ENCODE measurements at places on chromosomes 12 and 14.

- no peak for DNase-seq
Measured at GRCh38 chr14:84894254-84894653, 635.7 kb upstream of the FLRT2 start.

- no peak for DNase-seq
Measured at GRCh38 chr14:99734406-99735051, 50.4 kb downstream of the CYP46A1 start.

GRCh38 chr12:105083551-105084105 is 630 bp downstream of the ALDH1L2 start:
- DNase-seq = peak; percentile 50

DNA sequence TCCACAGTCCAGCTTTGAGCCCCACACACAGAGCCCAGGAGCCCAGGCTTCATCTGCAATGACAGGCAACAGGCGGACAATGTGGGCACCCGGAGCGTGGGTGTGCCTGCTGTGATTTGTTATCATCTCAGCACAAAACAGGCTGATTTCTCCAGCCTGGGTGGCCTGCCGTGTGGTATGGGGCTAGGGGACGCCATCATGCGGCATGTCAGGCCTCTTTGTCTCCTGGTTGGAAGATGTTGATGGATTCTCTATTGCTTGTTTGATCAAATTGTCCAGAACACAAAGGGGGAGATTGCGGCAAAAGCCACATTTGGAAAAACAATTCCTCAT is 147.1 kb downstream of the KIF26A start:
- no peak for DNase-seq

DNA sequence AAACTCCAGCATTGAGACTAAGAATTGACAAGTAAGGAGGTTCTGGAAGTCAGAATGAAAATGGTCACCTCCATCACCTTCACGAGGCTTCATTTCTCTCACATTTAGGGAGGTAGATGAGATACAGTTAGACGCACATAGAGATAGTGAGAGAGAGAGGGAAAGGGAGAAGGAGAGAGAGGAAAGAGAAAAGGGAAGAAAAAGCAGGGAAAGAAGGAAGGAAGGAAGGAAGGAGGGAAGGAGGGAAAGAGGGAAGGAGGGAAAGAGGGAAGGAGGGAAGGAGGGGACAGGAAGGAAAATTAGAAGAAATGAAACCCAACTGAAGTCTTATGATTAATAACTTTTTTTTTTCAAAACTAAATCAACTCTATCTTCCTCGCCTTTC is 10.7 kb upstream of the FOXG1 start:
- DNase-seq = no peak

DNA sequence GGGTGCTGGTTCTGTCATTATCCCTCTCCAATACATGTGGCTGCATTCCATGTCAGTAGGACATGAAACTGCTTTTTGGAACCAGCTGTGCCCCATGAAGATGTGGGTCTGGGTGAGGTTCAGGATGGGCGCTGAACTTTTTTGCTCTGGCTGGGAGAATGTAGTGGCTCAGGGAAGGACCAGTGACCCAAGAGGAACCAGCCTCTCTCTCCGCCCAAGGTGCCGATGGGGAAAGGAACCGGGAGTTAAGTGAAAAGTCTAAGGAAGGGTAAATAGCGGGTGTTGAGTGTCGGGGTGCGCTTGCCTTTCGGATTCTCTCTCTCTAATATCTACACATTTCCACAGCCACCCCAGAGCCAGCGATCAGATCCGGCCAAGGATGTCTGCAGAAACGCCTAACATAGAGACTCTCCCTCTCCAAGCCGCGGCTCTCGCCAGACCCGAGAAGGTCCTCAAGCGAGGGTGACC is 7.8 kb downstream of the ARHGEF25 start:
- DNase-seq = no peak

DNA sequence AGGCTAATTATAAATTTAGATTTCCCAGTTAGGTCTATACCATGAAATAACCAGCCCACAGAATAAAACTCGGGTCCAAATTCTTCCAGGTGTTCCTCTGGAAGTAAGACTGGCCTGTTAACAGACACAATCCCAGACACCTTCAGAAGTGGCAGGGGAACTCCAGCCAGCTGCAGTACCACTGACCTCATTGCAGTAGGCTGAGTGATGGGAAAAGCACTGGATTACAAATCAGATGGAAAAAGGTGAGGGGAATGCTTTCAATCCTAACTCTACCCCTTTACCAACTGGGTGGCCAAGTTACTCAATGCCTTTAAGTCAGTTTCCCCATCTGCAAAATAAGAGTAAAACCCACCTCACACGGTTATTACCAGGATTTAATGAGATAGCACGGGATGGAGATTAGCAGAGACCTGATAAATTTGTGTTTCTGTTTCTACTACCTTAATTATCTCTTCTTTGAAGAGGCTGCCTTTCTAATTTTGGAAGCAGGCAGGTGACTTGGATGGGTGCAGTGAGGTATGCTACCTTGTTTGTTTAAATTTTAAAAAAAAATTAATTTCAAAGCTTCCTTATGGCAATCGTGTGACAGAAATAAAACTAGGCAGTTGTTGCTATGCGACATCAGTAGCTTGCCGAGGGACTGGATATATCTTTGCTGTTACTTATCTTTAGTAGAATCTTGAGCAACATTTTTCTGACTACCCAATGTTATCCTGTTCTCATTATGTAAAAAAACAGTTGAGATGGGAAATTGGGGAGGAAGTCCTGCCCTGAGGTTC is 167.3 kb upstream of the GRIN2B start:
- DNase-seq = no peak

- DNase-seq = no peak
Measured at GRCh38 chr12:124795081-124795948, 68.3 kb downstream of the SCARB1 start.

- DNase-seq = peak; percentile 88
Measured at GRCh38 chr12:66087365-66087943, 43.1 kb downstream of the LLPH start.

GRCh38 chr14:74952697-74953484 is 2.5 kb downstream of the PGF start:
- no peak for DNase-seq

DNA sequence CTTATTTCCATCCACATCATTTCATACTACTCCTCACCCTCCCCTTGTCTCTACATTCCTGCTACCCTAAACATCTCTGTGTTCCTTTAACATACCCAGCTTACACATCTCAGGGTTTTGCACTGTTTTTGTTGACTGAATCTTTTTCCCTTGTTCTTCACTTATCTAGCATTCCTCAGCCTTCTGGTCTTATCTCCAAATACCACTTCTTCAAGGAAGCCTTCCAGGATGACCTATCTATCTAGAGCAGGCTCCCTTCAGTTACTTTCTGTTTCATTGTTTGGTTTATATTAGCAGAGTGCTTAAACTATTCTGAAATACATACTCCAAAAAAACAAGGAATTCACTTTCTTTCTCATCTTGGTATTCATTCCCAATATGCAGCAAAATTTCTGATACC is 353.1 kb downstream of the NAV3 start:
- DNase-seq = no peak

DNA sequence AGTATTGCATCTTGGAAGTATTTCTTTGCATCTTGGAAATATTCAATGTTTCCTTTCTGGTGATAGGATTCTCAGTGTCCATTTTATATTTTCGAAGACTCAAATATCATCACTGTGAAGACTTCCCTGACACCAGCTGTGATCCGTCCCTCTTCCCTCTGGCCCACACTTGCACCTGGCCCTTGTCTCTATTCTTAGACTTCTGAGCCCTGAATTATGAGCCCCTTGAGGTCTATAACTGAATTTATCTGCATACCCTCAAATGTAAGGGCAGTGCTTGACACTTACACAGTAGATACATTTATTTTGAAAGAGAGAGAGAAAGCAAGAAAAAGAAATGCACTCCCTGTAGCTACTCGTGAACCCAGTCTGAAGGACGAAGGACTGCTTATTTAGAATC is 376.7 kb downstream of the ZFP36L1 start:
- DNase-seq = no peak

DNA sequence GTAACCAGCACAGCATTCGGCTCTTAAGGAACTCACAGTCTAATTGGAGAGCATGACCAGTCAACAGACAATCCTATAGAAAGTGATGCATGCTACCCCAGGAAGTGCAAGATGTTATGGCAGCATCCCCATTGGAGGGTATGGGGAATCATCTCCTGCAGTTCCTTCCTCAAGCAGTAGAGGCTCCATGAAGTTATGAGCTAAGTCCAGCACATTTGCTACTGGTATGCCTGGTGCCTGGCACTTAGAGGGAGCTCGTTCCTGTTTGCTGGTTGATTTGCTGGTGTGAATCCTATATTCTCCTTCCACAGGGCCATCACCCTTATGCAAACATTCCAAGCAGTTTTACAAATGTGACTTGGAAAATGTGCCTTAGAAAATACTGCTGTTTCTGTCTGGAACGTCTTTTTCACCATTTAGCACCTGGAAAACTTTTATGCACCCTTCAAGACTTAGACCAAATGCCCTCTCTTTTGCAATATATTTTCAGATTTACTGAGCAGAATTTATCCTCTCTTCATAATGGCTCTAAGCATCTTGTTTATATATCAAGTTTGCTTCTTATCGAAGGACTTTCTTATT is 136.1 kb upstream of the WSCD2 start:
- peak; percentile 62 for DNase-seq

DNA sequence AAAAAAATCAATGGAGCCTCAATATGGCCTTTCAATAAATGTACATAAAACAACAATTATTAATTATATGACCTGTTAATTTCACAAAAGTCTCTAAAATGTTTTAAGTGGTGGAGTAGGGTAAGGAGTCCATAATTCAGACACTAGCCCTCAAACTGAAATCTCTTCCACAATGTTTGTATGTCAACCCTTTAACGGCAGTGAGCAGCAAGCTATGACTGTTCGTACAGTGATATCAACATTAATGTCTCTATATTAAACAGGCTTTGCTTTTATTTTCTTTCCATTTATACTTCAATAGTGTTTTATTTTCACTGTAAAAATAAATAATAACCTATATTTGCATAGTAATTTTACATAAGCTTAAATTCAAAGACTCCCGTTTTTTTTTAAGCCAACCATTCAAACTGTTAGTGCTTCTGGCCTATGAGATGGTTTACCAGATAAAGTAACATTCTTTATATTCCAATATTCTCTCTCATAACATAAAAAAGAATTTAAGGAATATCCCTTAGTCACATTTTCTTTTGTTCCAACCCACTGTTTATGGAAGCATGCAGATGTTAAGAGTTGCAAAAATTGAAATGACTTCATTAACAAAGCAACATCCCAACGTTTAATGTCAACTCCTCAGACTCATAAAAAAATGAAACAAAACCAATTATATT is 2.3 kb downstream of the CDK17 start:
- DNase-seq = no peak

- no peak for DNase-seq
Measured at GRCh38 chr12:1881301-1881700, 37.2 kb downstream of the CACNA2D4 start.

- no peak for DNase-seq
Measured at GRCh38 chr12:25326326-25326725, 75.6 kb upstream of the KRAS start.

GRCh38 chr14:52244328-52244727 is 23.2 kb upstream of the PTGDR start:
- DNase-seq = no peak

DNA sequence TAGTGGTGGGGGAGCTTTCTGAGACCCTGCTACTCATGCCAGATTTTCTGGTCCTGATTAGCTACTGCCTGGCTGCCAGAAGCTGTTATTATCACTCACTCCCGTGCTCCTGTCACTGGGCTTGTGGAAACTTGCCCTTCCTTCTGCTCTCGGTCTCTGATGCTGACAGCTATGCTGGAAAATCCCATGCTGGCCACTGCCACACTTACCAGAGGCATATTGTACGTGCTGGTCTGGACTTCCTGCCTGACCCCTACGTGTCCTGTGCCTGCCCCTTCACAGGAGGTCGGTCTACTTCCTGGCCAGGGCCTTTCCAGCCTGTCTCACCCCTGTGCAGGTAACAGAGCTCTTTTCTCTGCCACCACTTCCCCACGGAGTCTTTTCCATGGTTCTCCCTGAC is 149.4 kb upstream of the PLEKHG7 start:
- no peak for DNase-seq

DNA sequence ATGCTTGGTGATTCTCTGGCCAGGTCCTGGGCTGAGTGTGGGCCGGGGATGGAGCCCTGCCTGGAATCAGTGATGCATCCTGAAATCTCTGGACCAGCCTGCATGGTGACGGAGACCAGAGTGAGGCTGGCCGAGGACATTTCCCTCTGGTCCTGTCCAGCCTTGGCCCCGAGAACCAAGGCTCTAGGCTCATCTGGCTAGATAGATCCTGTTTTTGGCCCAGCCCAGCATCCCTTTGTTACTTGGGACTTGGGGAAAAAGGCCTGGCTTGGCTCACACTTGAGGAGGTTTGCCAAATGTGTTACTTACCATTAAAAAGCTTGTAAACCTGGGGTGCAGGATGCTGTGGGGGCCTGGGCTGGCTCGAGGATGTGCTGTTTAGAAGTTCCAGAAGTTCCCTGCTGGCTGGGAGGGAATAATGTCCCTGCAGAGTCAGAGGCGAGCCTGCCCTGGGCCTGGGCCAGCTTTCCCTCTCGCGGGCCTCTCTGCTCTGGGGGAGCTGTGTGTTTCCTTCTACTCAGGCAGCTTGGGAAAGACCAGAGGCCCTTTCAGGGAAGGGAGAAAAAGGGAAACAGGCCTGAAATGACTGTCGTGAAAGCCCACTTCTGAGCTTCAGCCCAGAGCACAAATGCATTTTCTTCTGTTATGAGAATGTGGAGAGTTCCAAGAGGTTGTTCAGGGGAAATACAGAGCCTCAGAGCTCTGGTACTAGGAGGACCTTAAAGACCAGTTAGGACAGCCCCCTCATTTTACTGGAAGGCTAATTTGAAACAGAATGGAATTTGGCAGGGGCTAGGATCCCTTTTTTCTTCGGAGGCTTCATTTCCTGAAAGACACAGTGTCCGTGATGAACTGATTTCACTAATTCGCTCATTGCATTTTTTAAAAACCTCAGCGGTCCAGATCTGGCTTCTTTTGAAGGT is 47.2 kb upstream of the CTDSP2 start:
- DNase-seq = peak; percentile 90

GRCh38 chr12:2481951-2482350 is 312.8 kb upstream of the FKBP4 start:
- DNase-seq = no peak

- DNase-seq = no peak
Measured at GRCh38 chr12:7929083-7929792, 6.7 kb downstream of the SLC2A3 start.

DNA sequence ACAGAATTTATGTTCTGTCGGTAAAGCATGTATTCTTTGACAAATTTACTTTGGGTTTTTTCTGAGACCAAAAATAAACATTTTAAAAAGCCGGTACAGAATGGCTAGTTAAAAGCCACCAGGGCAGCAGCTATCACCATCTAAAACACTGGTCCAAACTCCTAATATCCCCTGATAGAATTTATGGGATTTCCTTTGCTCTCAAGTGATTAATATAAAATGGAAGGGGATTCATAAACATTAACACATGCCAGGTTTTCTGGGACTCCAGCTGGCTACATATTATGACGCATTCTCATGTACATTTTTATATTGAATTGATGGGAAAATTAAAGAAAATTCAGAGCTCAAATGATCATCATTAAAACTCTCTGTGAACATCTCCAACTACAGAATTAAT is 640.8 kb downstream of the C12orf50 start:
- DNase-seq = no peak

- DNase-seq = no peak
Measured at GRCh38 chr14:49895480-49895879, 2.6 kb downstream of the ARF6 start.

GRCh38 chr12:6171409-6172015 is 28.7 kb upstream of the CD9 start:
- DNase-seq = no peak

- DNase-seq = peak; percentile 88
Measured at GRCh38 chr14:99605299-99605961, 1.4 kb upstream of the CCDC85C start.

GRCh38 chr12:76441016-76441415 is 92.8 kb upstream of the BBS10 start:
- no peak for DNase-seq
